ENCODE measurements at places on chromosomes 2 and 18. TPM values are rescaled to one million over a fixed set of nuclear protein-coding genes. Genes with fewer than 3 reads are reported as not detected.

DNA sequence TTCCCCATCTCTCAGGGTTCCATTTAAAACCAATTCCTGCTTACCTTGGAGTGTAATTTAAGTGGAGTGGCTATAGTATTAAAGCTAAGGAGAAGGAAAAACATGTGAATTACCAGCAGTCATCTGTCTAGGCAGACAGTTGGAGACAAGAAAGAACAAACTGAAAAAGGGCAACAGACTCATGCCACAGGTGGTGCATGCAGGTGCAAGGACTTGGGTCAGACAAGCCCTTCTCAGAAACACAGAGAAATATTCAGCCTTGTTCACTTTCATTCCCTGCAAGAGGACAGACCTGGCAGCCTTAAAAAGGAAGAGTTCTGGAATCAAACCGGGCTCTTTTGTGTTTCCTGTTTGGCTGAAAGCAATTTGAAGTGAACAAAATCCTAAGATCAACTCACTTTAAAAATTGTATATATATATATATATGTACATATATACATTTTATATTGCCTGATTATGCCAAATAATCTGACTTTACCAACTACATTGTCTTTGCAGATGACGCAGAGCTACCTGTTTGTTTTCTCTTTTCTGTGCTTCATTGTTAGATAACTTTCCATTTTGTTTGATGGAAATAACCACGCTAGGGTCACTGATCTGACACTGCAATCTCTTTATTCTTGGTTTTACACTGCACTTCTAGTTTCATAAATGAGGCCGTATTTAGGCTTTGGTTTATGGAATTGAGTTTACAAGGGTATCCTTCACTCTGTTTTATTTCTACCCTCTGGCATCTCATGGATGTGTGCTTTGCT is 35.1 kb upstream of the VPS54 start:
- no peak for DNase-seq

DNA sequence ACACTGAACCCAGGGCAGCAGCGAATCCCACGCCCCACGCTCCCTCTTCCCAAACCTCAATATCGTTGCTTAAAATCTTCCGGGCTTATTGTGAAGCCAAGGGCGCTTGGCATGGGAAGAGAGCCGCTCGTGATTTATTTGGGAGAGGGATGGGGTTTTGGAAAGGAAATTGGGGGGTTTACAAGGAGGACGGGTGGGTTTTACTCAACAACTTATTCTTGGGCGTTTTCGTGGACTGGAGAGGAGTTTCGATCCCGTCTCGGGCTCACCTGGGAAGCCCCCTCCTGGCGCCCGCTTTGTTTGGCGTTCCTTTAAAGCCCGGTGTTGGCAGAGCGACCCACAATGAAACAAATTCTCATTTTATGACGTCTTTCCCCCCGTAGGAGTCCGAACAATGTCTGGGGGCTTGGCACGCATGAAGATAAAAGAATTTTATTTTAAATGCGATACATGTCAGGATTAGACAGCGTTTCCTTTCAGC is 135.3 kb downstream of the INSIG2 start:
- DNase-seq: no peak

DNA sequence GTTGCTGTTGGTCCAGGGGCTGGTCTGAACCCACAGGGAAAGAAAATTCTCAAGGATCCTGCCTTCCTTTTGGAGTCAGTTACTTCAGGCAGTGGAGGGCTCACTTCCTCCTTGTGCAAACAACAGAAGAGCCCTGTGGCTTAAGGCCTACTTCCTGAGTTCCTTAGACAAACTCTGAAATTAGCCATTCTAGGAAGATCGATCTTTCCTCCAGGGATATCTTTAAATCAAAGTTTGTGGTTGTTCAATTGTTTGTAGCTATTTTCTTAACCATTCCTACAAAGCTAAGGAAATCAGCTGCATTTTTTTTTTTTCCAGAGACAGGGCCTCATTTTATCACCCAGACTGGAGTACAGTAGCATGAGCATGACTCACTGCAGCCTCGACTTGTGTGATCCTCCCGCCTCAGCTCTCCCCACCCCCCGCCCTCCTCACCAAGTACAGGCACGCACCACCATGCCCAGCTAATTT is 156.0 kb downstream of the TANC1 start:
- DNase-seq: peak; percentile 53

DNA sequence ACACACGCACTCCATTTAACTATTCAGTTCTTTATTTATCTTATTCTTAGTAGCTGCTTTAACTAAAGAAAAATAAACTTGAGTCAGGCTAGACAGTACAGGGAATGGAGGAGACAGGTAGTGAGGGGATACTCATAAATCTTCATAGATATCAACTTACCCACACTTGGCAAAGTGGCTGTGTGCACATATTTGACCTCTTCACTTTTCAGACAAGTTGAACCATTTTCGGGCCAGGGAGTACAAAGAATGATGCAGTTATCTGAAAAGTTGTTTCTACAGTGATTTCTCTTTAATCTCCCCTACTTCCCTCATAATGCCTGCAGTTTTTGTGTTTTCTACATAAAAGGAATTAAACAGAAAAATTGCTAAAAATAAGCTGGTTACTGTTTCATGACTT is 307.5 kb downstream of the GULP1 start:
- DNase-seq: no peak

DNA sequence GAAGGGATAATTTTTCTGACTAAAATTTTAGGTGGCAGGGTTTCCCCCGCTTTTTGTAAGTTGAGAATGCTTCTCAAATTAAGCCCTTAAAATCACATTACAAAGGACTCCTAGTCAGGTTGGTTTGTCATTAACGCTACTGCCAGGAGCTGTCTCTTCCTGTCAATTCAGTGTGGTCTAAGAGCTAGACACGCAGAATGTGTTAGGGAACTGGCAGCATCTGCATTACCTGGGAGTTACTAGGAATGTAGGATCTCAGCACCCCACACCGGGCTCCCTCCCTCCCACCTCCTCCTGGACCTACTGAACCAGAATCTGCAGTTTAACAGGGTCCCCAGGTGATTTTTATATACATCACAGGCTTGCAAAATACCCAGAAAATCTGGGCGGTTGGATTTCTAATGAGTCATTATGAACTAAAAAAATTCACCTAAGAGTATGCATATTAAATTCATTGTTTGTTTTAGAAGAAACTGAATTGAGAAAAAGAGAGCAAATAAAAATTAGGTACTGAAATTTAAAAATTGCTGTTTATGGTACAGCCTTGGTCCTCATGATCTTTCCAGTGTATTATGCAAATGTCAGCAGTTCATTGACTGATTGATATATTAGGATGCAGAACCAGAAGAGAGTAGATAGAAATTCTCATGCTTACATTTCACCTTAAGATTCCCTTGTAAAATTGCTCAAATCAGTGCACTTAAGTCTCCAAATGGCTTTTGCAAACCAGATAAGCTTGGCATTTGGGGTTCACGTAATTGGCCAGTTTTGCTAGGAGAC is 130.9 kb upstream of the ITGA6 start:
- no peak for DNase-seq

The NCOA1 gene
- 23.2 TPM for total RNA-seq

Data from osteoblast (primary cell).